ENCODE measurements at places on chromosomes 12 and 14. TPM values are rescaled to one million over a fixed set of nuclear protein-coding genes. Genes with fewer than 3 reads are reported as not detected.
A peak's percentile ranks its signal among the peaks of the same experiment; 100 is the strongest.

DNA sequence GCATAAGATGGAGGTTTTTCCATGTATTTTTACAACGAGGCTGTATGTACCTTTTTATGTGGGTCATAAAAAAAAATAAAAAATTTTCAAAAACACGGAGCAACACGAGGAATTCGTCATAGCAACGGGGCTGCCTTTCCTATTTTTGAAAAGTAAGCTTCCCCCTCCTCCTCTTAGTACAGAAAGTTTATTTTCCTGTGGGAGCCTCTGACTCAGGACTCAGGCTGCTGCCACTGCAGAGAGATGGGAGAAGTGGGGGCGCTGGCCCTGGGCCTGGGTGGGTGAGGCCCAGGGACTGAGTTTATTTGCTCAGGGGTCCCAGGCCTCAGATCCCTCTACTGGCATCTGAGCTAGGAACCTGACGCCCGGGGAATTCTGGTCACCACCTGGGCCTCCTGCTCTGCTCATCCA is 10.2 kb upstream of the CMKLR1 start:
- DNase-seq = no peak

- no peak for DNase-seq
These were observed 19.4 kb downstream of the PLCZ1 start for GRCh38 chr12:18718462-18718861.

- no peak for DNase-seq
These were observed 508.5 kb downstream of the FOXG1 start for GRCh38 chr14:29274890-29275596.

GRCh38 chr14:65038966-65039365 is 52.3 kb downstream of the FNTB start:
- no peak for DNase-seq

GRCh38 chr14:61704554-61704953 is 9.2 kb downstream of the HIF1A start:
- no peak for DNase-seq

GRCh38 chr12:19082365-19082911 is 47.1 kb upstream of the PLEKHA5 start:
- no peak for DNase-seq

The SDS gene
- 0.15 TPM for total RNA-seq

- no peak for DNase-seq
These were observed 150.9 kb upstream of the FRMD6 start for GRCh38 chr14:51500776-51501175.

DNA sequence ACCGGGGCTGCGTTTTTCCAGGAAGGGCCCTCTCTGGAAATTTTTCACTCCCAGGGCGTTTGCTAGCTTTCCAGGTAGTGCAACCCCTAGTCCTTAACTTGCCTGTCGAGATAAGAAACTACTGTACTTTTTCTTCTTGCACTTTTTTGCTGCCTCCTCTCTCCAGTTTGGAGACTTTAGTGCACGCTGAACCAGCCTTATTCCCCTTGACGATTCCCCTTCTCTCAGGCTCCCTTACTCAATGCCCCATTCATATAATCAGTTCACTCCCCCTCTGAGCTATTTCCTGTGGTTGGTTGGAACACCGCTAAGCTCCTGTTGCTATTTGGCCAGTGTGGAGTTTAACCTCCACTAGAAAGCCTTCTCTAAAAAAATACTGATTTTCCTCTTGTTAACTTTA is 682 bp downstream of the CREBL2 start:
- no peak for DNase-seq

- DNase-seq = no peak
These were observed 162.9 kb downstream of the LRIG3 start for GRCh38 chr12:58757422-58757821.

DNA sequence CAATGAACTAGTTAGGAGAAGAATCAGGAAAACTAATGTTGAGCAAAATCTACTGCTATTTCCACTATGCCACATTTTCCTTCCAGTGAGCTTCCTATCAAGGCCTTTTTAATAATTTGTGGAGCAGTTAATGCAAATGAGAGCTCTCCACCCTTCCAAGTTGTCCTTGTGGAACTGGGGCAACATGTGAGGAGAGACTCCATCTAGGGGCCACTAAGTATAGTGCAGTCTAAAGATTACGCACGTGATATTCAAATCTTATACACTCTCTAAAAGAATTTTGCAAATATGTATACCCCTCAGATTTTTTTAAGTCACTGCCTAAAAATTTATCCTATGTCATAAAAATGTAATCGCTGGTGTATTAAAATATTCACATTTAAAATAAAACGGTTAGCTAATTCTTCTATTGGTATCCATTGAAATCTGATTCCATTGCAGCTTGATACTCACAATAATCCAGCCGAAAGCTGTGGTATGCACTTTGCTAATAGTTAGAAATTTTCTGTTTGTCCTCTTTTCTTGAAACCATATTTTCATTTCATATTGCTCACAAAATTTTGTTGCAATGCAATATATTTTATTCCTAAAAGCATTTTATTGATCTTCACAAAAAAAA is 100.1 kb downstream of the PAH start:
- DNase-seq = peak; percentile 2

The GPR162 gene
- 1.3 TPM for total RNA-seq

The GLIPR1L1 gene
- total RNA-seq = not detected

GRCh38 chr12:105820429-105821125 is 318.2 kb downstream of the NUAK1 start:
- DNase-seq = no peak

DNA sequence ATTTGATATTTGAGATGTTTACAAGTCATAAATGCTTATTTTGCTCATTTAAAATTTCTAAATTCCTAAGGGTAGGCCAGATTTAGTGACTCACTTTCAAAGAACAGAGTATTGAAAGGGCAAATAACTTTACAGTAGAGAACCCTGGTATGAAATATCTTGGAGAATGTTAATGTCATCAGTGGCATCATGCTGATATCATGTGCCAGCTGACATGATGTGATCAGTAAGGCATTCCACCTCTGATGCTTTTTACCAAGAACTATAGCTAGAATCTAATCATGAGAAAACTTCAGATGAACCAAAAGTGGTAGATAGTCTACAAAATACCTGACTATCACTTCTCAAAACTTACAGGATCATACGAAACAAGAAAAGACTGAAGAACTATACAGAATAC is 2.9 kb upstream of the FLRT2 start:
- no peak for DNase-seq

DNA sequence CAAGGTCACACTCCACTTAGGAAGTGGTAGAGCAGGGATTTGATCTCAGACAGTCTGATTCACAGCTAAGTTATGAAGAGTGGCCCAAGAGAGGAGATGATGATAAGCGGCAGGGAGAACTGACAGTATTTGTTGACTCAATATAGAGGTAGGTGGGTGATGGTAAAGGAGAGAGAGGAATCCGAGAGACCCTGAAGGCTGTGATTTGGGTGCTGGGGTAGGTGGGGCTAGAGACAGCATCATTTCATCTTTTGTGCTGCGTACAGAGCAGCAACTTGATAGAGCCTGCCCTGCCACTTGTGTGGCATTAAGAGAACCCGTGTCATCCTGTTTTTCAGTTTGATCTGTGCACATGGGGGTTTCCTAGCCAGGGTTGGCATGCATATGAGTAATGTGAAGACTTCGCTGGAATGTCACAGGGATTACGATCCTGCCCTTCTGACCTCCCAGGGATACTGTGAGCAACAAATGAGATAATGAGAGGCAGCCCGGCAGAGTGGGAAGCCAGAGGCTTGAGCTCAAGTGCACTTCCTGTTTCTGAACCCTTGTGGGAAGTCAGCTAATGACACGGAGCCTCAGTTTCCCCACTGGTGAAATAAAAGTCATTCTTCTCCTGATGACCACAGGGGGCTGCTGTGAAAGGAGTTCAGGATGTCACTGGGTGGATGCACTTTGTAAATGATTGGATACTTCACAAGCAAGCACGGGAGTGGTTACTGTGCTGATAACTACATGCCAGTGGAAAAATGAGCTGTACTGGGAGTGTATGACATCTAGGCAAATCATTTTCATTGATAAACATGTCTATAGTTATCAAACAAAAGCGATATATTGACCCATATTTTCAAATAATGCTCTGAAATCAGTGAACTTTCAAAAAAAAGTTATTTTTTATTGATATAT is 59.5 kb upstream of the IGF1 start:
- DNase-seq = no peak

The NRXN3 gene
- total RNA-seq = not detected

GRCh38 chr12:95300286-95300685 is 82.7 kb downstream of the VEZT start:
- DNase-seq = no peak

GRCh38 chr12:122984612-122985337 is 4.3 kb downstream of the ARL6IP4 start:
- no peak for DNase-seq

The KCNK10 gene
- total RNA-seq = 0.28 TPM

DNA sequence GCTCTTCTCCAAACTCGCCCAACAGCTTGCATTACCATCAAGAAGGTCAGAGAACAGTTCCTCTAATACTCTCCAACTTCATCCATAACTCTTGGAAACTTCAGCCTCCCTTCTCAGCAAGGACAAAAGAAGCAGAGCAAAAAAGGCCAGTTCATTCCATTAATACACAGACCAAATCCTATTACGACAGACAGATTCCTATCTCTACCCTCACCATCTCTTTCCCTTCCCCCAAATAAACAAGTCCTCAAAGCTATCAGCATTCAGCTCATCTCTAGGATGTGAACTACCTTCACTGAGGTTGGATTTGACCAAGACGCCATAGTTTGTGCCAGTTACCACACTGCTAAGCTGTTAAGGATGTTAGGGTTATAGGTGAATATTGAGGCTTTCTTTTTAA is 25.2 kb downstream of the SINHCAF start:
- DNase-seq = no peak

- no peak for DNase-seq
These were observed 85.5 kb downstream of the TESC start for GRCh38 chr12:117013726-117014125.

GRCh38 chr12:57823908-57824640 is 5.5 kb upstream of the AVIL start:
- DNase-seq = no peak

GRCh38 chr14:76531085-76531484 is 155.1 kb downstream of the ESRRB start:
- DNase-seq = no peak

- peak; percentile 69 for DNase-seq
These were observed at the start of gene PAWR for GRCh38 chr12:79690638-79691510. TSS of gene PAWR (minus strand) at chr12:79690964. CDS start at chr12:79690244, 720 bp downstream.

DNA sequence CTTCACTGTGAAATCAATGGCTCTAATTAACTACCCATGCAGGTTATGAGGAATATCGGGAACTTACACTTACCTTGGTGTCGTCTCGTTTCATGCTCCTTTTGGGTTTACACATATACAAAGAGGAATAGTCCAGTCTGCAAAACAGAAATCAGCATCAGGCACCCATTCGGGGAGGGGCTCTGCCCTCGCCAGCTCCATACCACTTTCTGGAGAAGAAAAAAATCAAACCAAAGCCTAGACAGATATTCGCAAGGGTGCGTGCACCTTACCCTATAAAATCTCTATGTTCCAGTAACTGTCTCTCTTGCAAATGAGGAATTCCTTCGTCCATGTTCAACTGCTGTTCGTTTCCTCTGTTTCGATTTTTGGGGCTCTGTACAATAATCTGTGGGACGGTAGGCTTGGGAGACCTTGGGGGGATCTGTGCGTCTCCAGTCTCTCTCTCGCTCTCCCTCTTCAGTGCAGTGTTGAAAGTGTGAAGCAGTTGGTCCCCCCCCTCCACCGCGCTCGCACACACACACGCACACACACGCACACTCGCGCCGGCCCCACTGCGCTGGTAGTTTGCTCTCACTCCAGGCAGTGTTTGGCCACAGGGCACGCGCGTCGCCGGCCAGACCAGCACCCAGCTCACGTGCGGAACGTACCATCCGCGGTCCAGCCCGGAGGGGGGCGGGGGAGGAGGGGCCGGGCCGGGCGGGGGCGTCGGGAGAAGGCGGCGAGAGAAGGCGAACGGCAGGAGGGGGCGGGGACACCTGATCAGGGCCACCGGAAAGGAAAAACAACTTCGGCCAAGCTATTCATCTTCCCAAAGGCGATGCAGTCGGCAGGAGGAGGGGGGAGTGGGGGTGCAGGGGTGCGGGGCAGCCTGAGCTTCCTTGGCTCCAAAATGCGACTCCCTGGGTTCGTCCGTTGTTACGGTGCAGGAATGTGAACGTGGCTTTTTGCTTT is at the start of gene BHLHE41:
TSS of gene BHLHE41 (minus strand) at position 592 of the 954 bp plus-strand sequence. CDS start at position 334, 258 bp downstream.
- DNase-seq = peak; percentile 81

GRCh38 chr12:10721651-10722501 is 1.2 kb downstream of the YBX3 start:
- peak; percentile 59 for DNase-seq

The FERMT2 gene
- total RNA-seq = 33.3 TPM

- no peak for DNase-seq
These were observed 212.8 kb upstream of the BMP4 start for GRCh38 chr14:54169254-54169924.

- DNase-seq = no peak
These were observed at the start of gene DDN for GRCh38 chr12:48999371-49000131. TSS of gene DDN (minus strand) at chr12:48999375. CDS start at chr12:48999287, 88 bp downstream.

The VRTN gene
- not detected for total RNA-seq

GRCh38 chr14:65846196-65846868 is 433.8 kb downstream of the FUT8 start:
- DNase-seq = no peak

- DNase-seq = no peak
These were observed 87.9 kb upstream of the MDGA2 start for GRCh38 chr14:47763188-47763854.

- no peak for DNase-seq
These were observed 32.4 kb downstream of the IQSEC3 start for GRCh38 chr12:98924-99352.

The SLC10A1 gene
- total RNA-seq = not detected

- DNase-seq = no peak
These were observed 84.7 kb downstream of the GPATCH2L start for GRCh38 chr14:76236172-76237130.

Data from Panc1 (cell line).